ENCODE measurements at places on chromosomes 2 and 18.

GRCh38 chr2:219107758-219108157 lies 47.0 kb upstream of the IHH start:
- DNase-seq, result no peak

DNA sequence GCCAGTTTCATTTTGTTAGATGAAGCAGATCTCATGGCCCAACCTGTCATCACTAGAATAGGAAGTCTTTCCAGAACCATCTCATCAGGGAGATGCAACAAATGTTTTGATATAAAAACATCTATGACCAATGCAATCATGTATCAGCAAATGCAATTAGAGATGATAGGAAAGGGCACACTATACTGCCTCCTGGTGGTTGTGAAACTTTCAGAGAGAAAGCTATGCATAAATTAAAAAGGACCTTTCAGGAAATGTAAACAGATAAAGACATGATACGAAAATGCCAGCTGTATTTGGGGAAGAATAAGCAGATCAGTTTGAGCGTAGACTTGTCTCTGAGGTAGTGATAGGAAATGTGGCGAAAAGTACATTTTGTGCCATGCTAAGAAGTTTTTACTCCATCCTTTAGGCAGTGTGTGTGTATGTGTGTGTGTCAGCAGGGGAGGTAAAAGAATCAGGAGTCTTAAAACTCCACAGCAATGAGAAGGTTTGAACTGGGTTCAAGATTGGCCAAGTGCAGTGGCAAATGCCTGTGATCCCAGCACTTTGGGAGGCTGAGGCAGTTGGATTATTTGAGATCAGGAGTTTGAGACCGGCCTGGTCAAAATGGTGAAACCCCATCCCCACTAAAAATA lies 479.3 kb downstream of the CPS1 start:
- peak; percentile 9 for DNase-seq

GRCh38 chr2:10918661-10919409 lies 7.1 kb downstream of the KCNF1 start:
- no peak for DNase-seq

DNA sequence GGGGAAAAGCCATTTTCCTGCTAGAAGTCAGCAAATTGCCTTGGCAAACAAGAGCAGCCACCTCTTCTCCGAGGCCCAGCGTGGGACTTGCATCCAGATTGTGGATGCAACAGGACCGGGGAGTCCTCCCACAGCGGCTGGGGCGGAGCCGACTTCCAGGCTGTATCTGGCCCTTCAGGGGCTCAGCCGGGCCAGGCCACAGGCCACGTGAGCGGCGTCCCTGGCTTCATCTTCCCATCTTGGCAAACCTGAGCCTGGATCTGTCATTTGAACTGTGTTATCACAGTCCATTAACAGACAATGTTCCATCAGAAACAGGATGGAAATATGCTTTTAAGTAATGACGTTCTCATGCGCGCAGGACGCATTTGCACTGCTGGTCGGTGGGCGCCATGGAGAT lies 483.5 kb upstream of the SALL3 start:
- no peak for DNase-seq

DNA sequence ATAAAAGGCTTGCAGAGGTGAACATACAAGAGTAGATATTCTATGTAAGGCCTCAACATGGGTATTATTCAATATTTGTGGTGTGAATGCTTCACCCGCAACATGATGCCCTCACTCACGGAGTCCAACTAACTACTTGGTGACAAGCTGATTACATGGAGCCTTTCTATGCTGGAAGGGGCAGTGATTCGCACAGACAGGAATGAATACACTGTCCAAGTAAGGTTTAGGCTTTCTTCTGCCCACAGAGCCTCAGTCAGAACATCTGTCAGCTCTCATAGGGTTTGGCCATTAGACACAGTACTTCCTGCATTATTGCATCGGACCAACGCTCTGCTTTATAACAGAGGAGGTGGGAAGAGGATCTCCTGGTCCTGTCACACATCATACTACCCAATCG lies 80.3 kb upstream of the SLC35G4 start:
- no peak for DNase-seq

DNA sequence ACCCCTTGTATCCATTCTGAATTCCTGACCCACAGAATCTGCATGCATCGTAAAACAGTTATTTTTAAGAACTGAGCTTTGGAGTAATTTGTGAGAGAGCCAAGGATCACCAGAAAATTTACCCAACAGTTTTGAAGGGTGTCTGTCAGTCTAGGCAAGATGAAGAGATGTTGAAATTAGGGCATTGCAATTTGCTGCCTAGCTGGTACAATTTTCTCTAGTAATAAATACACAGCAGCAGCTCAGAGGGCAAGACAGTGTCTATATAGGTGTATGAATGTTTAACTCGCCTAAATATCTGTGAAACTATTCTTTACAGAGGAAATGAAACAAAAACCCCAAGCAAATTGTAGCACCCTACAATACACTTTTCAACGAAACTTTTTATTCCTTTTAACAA lies 377.8 kb upstream of the POU3F3 start:
- DNase-seq, result no peak

- DNase-seq, result no peak
These were observed 8.4 kb upstream of the SP9 start for GRCh38 chr2:174326161-174327020.

GRCh38 chr18:57747809-57748680 lies 55.1 kb downstream of the ATP8B1 start:
- no peak for DNase-seq

- no peak for DNase-seq
These were observed 12.1 kb downstream of the PTCD3 start for GRCh38 chr2:86118130-86118529.

DNA sequence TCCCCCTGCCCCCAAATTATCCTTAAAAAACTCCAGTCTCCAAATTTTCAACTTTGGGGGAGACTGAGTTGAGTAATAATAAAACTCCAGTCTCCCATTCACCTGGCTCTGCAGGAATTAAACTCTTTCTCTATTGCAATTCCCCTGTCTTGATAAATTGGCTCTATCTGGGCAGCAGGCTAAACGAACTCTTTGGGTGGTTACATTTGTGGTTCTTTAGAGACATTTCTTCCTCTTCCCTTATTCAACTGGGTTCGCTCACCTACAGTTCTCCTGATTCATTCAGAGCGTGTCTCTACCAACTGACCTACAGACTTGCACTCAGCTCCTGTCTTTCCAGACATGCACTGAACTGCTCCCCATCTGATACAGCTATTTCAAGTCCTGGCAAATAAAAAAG lies 17.1 kb upstream of the SOCS6 start:
- DNase-seq, result no peak

DNA sequence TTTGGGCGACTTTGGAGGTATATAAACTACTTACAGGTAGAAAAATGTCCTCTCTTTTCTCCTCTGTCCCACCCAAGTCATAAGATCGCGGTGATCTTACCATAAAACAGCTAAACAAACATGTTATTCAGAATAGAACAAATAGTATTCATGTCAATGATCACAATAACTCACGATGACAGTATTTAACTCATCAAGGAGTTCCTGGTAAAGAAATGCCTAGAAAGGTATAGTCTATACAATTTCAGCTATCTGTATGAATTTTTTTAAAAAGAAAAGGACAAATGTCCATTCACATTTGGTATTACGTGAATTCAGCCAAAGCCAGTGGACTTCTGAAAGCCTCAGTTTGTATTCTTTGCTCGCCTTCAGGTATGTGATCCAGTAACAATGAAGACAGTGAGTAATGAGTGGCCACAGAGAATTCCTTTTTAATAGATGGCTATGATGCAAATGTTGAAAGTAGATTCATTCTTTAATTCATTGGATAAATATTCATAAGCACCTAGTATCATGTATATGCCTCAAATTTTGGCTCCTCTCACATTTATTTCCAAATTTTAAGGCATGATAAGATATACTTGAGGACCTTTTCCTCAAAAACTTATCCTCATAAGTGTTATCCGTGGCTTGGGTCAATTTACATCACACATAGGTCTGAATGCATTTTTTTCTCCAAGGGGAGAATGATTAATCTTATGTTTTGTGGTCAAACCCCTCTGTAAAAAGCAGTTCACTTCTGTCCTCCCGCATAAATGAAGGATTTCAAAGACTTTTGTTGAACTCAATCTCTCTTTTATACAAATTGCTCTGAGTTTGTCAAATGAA lies 20.3 kb downstream of the ABCB11 start:
- no peak for DNase-seq

DNA sequence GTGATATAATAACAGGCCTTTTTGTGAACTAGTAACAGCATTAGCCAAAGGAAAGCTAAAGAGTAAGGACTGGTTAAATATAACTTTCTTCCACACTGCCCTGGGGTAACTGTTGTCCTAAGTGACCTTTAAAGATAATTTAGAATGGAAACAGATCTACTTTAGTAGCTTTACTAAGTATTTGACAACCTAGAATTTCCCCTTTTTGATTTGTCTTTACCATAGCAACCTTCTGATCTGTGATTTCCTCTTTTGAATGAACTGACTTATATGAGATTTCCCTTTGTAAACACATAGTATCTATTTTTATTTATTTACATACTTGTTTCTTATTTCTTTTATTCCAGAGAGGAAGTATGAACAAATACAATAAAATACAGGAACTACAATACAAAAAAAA lies 10.5 kb upstream of the KLF7 start:
- no peak for DNase-seq

DNA sequence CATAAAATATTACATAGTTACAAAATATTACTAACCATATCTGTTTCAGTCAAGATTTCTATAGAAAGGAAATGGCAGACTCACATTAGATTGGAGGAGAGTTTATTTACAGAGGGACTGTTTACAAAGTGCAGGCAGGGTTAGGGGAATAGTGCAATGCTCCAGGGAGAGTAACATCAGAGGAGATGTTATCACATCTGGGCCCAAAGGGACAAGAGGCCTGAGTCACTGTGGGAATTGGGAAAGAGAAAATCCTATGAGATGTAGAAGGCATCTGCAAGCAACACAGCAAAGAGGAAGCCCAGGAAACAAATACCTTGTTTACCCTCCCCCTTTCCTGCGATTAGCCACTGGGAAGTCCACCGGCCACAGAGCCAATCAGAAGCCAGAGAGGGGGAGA lies 227.3 kb upstream of the TANK start:
- DNase-seq, result no peak

- no peak for DNase-seq
These were observed 49.1 kb downstream of the CSRNP3 start for GRCh38 chr2:165518611-165519010.

DNA sequence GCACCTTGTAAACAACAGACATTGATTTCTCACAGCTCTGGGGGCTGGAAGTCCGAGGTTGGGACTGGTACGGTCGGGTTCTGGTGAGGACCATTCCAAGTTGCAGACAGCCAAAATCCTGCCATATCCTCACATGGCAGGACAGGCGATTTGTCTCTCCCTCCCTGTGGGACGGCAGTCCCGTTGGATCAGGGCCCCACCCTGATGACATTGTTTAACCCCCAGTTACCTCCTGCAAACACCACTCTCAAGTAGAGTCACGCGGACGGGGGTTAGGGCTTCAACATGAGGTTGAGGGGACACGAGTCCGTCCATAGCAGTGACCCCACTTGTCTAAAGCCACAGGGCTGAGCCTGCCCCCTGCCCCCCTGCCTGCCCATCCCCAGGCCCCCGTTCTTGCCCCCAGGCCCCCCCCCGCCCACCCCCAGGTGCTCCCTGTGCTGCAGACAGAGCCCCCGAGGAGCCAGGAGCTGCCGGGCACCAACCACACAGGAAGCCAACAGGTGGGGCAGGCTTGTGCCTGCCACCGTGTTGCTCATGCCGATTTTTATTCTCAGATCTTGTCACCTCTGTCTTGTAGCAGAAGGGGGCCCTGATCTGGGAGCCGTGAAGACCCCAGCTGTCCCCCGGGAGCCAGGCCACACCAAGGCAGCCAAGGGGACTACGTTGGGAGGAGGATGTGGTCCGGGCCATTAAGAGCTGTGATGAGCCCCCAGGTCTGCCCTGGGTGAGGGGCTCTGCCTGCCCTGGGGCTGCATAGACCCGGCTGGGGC lies 82.2 kb downstream of the NFATC1 start:
- no peak for DNase-seq

- DNase-seq, result no peak
These were observed 14.3 kb upstream of the TNFAIP6 start for GRCh38 chr2:151343073-151343472.

DNA sequence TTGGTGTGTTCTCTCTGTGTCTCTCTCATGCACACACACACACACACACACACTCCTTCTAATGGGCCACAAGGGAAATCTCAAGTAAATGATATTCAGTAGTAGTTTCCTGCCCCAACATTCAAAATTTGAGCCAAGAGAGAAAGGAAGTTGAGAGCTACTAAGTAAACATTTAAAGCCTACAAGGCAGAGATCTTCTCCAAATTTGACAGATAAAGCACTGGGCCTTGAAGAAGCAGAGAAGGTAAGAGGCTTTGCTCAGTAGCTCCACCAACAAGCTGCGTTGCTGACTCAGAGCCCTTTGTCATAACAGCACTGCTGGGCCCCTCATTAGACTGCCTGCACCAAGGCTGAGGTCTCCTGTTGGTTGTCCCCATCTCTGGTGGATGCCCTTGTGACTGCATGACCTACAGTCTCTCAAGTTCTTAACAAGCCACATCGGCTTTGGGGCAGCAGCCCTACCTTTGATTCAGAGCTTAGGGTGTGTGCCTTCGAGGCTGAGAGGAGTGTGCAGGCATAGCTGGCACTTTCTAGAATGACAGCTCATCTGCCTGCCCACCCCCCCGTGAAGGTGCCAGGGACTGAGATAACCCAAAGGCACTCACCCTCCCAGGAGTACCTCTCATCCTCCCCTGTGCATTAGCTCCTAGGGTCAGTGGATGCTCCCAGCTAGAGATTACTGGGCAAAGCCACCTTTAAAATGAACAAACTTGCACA lies 32.3 kb upstream of the NEB start:
- no peak for DNase-seq

DNA sequence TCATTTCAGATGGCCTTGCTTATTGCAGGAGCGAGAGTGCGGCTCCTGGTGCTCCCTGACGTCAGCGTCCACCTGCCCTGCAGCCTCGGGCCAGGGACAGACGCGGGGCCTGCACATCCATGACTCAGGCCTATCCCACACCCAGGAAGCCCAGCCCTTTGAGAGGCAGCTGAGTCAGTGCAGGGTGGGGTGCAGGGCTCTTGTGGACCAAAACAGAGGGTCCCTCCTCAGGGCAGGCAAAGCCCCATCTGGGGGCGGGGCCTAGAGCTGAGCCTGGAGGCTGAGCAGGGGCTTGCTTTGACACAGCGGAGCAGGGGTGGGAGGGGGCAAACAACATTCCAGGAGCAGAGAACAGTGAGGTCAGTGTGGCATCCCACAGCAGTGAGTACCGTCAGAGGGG lies 7.7 kb upstream of the ARHGEF4 start:
- DNase-seq, result no peak

- no peak for DNase-seq
These were observed 58.5 kb upstream of the PARD3B start for GRCh38 chr2:204486805-204487204.

DNA sequence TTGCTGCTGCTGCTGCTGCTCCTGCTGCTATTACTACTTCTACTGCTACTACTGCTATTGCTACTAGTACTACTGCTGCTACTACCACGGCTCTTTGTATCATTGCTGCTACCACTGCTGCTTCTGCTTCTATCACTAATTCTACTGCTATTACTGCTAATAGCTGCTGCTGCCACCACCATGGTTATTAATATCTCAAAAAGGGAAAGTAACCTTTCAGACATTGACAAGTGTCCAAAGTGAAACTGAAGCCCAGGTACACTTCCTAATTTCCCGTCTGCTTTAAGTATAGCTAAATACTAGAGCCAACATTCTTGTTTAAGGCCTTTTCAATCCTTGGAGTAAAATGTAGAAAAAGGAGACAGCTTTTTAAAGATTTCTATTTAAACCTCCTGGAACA lies 45.4 kb upstream of the EHBP1 start:
- DNase-seq, result no peak

GRCh38 chr2:228417526-228417925 lies 236.0 kb upstream of the SPHKAP start:
- DNase-seq, result peak; percentile 44
